C1 segment of cervical spinal cord (tissue), 14 donors: ENCODE measurements at places on chromosomes 16 and 17.

DNA sequence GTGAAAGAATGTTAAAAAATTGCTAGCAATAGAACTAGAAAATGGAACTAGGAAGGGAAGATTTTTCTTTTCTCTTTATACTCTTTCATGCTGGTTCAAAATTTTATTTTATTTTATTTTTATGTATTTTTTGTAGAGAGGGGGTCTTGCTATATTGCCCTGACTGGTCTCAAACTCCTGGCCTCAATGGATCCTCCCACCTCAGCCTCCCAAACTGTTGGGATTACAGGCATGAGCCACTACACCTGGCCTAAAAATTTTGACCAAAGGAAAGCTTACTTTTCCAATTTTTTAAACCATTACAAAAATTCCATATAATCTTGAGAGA is 10.0 kb upstream of the TERF2 start:
- DNase-seq = no peak

- no peak for DNase-seq
Measured at GRCh38 chr16:3096362-3096761, 2.7 kb downstream of the ZSCAN10 start.

DNA sequence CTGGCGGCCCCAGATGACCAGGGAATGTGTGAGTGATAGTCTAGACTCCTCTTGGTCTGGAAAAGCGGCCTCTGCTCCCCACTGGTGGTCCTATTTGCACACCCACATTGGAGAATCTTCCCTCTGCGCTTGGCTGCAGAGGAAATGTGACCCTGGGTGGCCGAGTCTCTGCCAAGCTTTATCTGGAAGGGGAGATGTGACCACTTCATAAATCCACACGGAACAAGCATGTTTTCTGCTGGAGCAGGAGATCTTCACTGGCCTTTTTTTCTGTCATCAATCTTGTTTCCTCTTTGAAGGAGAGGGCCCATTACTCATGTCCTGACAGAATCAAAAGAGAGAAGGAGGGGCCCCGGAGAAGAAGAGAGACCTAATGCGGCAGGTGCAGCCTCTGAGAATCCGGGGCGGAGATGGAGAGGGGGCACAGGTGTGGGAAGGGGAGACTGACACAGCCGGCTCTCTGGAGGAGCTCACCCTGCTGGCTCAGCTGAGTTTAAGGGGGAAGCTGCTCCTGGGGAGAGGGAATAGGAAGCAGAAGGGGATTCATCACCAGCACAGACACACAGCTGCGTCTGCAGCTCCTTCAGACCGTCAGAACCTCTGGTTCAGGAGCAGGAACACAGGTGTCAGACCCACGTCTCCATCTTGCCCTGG is 116.3 kb downstream of the SOX9 start:
- no peak for DNase-seq

- no peak for DNase-seq
Measured at GRCh38 chr16:66035096-66035495, 331.4 kb upstream of the CDH5 start.

DNA sequence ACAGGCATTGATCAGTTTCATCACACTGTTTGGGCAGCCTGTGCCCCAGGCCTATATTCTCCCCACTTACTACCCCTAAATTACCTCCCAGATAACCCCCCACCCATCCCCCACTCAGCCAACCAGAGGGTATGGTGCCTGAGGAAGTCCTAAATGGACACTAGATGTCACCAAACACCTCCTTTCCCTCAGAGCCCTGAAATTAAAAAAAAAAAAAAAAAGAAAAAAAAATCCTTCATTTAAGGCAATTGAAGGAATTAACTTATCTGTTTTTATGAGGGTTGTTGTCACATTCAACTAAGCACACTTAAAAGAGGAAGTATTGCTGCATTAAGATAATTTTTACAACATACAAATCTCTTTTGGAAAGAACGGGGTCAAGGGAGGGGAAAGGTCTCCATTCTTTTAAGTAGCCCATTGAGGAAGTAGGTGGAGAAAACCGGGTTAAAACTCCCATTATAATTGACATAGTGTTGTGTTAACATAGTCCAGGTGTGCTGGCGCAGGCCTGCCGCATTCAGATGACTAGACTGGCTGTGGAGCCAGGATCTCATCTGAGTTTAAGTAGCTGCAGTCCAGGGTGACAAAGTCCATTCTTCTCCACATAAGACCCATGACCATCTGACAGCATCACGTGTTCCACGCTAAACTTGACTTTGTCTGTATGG is 46.3 kb downstream of the SNX11 start:
- no peak for DNase-seq

GRCh38 chr17:52419229-52419641 is 260.7 kb upstream of the CA10 start:
- no peak for DNase-seq

- no peak for DNase-seq
Measured at GRCh38 chr16:73506568-73507056, 458.7 kb upstream of the ZFHX3 start.

DNA sequence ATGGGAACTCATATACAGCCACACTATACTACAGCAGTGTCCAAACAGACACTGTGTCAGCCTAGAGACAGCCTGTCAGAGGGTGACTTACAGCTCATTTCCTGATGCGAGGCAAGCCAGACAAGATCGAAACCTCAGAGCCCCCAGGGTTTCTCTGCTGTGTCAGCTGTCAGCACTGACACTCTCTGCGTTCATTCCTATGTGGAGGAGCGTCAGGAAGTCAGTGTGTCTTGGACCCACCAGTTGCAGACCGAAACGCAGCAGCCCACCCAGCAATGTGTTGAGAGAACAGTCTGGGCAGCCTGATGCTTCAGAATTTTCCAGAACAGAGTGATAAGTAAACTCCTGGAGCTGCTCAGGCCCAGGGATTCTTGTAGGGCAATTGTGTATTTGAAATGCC is 20.6 kb upstream of the MAPT start:
- no peak for DNase-seq

DNA sequence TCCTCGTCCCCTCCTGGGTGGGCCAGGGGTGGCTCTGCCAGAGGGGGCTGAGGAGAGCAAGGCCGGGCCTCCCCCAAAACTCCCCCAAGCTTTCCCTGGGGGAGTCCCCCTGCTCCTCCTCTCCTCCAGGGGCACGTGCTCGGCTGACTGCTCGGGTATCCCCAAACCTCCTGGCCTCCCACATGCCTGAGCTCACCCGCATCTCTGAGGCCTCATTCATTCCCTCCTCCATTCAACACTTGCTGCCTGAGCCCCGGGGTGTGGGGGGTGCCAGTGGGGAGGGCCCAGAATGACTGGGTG is 83.1 kb downstream of the RTN4RL1 start:
- DNase-seq = no peak

DNA sequence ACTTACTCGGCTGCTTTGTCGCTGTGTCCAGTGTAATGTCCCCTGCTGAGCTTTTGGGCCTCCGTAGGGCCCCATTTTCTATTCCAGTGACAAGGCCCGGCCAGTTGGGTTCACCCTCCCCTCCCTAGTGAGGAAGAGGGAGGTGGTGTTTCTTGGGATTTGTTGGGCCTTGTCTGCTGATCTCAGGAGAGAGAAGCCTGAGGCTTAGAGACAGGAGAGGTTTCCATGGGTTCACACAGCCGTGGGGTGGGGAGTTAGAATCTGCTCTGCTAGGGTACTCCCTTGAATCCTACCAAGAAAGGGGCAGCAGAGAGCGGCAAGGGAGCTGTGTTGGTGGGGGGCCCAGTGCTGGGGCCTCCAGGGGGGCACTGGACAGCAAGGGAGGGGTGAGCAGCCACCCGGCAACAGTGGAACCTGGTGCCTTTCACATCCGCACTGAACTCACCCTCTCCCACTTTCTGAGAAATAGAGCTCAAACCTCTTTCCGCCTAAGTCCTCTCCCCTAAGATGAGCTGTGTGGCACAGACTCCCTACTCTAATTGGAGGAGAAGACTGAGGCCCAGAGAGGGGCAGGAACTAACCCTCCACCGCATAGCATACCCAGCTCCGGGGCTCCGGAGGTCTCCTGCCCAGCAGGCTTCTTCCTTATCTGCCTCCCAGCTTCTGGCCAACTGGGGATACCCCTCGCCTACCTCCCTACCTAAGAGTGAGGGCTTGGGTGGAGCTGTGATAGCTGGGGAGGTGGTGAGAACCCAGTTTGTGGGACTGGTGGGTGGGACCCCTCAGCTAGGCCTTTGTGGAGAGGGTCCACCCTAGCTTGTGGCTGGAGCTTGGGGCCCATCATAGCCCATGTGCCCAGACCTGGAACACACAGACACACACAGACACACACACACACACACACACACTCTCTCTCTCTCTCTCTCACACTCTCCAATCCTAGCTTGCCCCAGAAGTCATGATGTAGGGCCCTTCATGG is 6.8 kb downstream of the TBKBP1 start:
- no peak for DNase-seq

DNA sequence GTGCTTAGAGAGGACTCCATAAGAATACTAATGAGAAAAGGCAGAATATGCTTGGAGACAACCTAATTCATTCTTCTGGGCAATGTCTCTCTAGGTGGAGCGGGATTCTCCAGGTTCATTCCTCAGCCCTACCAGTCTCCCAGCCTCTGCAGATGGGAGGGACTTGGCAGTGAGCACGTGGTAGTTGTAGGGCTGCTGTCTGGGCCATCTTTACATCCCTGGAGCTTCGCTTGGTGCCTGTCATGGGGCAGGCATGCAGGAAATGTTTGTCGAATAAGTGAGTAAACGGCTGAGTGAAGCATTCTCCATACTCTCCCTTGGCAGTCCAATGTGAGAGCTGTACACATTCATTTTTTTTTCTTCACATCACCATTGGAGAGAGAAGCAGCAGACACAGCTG is 387.5 kb downstream of the UTP18 start:
- DNase-seq = no peak

- no peak for DNase-seq
Measured at GRCh38 chr16:66508248-66508913, 41.5 kb downstream of the TK2 start.

- no peak for DNase-seq
Measured at GRCh38 chr17:2157675-2158395, 102.9 kb downstream of the HIC1 start.

DNA sequence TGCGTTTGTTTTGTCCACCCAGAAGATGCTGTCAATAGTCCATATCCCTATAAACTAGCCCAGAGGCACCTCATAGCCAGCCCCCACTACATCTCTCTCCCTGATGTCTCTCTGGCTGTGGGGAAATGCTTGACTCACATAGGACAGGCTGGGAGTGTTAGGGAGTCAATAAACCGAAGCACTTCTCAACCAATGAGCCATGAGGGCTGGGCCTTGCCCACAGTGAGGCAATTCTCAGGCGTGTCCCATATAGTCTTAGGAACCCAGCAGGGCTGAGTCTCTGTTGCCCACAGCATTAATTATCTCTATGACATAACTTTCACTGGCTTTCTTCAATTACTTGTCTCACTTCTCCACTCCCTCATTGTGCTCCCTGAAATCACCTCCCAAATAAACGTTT is 387.3 kb upstream of the CDH11 start:
- no peak for DNase-seq

DNA sequence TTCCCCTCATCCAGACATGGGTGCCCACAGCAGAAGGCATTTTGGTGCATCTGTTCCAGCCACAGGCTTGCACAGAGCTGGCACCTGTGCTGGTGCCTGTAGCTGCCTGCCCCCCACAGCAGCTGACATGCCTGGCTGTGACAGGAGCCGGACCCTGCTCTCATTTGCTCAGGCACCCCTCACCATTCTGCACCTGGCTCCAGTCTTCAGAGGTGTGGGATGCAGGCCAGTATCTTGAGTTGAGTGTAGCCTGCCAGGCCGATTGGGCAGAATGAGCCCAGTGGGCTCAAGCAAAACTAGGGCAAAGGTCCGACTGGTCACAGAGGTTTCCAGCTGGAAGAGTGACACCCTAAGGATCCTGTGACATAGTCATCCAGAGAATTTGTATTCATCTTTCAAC is 887.7 kb downstream of the CDH11 start:
- no peak for DNase-seq

GRCh38 chr16:83713597-83713996 is 94.2 kb upstream of the HSBP1 start:
- no peak for DNase-seq

DNA sequence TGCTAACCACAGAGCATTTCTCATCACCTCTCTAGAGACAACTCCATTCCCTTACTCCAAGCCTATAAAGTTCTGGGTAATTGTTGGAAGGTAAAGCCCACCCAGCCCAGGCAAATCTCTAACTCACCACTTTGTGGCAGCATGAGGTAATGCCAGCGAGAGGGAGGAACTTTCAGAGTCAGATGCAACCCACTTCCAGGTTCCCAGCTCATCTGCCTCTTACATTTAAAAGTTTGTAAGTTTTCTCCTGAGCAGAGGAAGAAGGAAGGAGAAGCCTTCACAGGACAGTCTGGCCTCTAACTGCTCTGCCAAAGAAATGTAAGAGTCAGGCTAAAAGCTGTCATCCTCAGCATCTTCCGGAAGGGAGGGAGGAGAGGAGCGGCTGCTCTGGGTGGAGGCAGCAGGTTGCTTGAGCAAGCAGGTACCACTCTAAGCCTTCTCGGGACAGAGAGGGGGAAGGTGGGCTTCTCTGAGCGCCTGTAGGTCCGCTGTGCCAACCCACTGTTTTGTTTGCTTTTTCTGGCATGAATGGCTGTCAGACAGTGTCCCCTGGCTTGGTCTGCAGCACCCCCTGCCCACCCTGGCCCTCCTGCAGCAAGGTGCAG is 1.0 kb downstream of the ZNF319 start:
- DNase-seq = no peak

GRCh38 chr17:77915594-77916021 is 42.9 kb upstream of the TNRC6C start:
- no peak for DNase-seq

DNA sequence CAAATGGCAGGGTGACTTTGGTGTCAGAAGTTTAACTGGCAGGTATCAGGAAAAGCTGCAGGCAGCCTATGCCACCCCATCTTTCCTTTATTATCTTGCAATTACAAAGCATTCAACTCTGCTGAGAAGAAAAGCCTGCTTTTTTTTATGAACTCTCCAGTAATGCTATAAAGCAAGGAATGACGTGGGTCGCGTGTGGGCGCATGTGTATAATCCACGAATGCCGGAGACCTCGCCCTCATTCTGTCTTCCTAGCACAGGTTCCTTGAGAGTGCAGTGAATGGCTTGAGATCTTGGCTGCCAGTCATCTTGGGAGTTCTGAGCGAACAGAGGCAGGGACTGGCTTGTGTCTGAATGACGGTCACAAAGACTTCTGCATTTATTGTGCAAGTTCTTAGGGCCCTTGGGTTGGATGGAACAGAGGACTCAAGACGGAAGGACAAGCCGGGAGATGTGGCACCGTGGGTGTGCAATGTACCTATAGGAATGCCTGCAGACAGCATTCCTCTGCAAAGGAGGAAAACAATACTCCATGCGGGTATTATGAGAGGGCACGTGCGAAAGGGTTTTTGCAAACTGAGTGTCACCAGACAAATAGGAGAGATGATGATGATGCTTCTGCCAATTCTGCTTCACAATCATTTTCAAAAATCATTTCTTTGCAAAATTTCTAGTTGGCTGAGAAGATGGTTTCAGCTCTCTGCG is 96.1 kb upstream of the ELAC2 start:
- DNase-seq = no peak
